Testis (tissue), 5 donors: ENCODE measurements at places on chromosomes 2 and 18.

DNA sequence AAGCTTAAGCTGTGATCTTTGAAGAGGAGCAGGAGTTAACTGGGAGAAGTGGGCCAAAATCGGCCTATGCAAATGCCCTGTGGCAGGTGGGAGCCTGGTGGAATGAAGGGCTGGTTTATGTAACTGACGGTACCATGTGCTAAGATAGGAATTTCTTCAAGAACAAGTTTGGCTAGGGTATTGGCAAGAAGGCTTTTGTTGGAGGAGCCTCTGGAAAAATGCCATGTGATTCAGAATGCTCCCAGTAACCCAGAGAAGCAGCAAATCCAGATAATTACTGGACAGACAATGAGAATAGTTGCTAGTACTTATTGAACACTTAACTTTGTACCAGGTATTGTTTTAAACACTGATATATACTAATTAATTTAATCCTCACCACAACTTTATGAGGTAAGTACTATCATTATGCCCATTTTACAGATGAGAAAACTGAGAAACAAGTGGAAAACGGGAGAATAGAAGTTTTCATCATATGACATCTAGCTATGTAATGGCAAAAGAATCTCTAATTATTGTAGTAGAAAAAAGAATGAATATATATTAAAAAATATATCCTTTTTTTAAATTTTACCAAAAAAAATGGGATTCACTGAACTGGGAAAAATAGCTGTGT lies 9.1 kb upstream of the FAM124B start:
- no peak for DNase-seq

GRCh38 chr2:55296393-55296792 lies 27.4 kb upstream of the MTIF2 start:
- DNase-seq: no peak

GRCh38 chr2:64707276-64707675 lies 53.6 kb upstream of the SERTAD2 start:
- DNase-seq: no peak

DNA sequence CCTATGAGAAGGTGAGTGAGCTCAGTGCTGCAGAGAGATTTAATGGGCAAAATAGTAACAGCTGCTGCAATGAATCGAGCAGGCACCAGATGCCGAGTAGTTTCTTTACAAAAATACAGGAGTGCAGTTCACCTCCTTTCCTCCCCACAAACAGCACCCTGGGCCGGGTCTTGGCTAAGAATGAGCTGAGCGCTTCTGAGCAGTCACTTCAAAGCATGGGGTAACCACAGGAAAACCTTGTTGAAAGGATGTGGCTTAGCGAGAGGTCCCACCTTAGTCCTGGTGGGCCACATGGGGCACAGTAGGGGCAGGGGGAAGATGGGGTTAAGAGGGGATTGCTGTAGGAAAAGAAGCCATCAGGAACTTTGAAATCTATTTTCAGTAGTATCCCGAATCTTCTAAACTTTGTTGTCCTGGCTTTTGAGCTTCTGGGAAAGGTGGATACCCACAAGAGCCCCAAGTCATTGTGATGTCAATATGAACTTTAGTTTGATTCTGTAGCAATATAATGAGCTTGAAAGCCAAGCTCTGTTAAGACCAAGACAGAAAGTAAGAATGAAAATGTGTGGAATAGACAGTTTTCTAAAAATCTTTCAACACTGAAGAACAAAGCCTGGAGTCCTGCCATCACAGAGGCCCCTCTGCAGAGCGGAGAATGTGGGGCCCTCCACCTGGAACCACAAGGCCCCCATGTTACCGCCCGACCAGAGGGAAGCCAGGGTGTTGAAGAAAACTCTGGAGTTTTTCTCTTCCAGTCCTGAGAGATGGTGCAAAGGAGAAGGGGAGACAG lies 101.0 kb upstream of the ZNF236 start:
- no peak for DNase-seq

GRCh38 chr18:44602380-44602779 lies 78.3 kb upstream of the SETBP1 start:
- DNase-seq: no peak

- DNase-seq: no peak
Measured at GRCh38 chr2:51018145-51018544, 13.8 kb downstream of the NRXN1 start.

GRCh38 chr18:46378126-46378863 lies 274.1 kb downstream of the HAUS1 start:
- DNase-seq: no peak

DNA sequence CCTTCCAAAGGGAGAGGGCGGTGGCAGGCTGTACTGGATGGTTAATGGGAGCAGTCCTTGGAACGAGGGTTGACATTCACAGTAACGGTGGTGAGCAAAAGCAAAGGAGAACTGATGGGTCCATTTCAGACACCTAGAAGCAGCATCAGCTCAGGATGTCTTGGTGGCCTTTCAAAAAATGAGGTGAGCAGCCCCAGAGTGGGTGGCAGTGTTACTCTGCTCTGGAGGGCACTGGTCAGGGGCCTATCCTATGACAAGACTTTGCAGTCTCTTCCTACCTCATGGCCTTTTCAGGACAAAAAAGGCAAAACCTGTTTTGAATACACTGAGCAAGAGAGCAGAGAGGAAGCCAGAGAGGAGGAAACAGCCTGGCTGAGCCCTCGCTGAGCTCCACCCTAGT lies 23.5 kb downstream of the CAPN14 start:
- DNase-seq: no peak

- DNase-seq: no peak
Measured at GRCh38 chr2:4110273-4110672, 406.9 kb downstream of the DCDC2C start.

DNA sequence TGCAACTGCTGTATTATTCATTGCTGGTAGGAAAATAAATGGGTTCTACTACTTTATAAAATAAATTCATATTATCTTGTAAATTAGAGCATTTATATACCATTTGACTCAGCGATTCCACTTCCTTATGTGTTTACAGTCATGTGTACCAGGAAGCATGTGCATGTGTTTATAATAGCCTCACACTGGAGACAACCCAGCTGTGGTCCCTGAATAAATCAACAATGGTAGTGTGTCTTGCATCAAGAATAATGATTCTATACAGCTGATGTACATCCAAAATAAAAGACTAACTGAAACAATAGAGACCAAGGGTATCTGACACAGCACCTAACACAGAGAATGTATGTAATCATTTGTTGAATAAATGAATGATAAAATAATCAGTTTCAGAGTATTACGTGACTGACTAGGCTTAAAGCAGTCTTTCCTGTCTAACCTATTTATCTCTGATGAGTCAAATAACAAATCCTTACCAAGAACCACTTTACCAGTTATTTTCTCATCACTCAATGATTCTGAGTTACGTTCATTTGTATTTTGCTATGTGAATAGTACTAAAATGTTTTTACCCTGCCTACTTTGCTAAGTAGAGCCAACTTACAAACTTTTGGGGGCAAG lies 216.8 kb downstream of the UBE2E3 start:
- no peak for DNase-seq

DNA sequence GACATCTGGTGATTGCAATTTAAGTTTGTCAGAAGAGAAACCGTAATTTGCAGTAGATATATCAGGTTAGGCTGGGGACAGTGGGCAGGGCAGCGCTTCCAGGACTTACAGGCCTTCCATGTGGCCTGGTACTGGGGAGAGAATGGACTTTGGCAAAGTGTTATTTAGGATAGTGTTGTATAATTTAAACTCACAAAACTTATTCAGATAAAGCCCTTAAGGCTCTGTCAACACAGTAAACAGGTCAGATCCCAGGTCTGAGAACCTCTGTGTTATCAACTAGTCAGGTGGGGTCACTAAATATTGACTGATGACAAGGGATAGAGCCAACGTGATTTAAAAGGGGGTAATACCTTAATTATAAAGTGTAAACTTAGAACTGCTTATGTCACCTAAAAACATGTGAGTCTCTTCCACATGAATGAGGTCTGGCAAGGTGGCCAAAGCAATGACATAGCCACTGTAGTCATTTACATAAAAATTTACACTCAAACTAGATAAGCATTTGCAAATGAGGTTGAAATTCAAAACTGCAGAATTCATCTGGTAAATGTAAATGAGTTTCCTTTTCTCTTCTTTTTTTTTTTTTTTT lies 80.2 kb upstream of the DNMT3A start:
- no peak for DNase-seq

DNA sequence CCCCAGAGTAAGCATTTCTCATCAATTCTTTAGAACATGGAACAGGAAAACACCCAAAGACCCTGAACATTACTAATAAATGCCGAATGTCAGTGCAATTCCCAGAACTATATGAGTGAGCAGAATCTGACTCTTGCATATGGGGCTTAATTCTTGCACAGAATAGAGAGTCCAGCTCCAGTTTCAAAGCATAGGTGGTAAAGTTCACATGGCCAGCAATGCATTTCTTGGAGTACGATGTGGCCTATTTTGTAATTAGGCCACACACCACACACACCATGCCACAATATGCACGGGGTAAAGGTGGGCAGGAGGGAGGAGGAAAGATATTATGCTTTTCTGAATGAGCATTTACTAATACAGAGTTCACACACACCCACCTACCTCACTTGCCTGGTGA lies 56.5 kb downstream of the PLA2R1 start:
- no peak for DNase-seq

DNA sequence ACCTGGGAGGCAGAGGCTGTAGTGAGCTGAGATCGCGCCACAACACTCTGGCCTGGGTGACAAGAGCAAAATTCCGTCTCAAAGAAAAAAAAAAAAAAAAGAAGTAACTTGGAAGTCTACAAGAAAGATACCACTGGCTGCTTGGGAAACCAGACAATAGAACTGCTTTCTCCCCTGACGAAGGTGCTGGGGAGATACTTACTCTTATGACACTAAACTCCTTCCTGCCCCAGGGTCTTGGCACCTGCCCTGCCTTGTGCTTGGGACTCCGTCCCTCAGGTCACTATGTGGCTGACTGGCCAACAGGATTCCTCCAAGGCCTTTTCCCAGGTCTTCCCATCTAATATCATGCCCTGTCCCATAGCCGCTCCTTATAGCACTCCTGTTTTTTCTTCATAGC lies 30.7 kb downstream of the INPP5D start:
- no peak for DNase-seq

DNA sequence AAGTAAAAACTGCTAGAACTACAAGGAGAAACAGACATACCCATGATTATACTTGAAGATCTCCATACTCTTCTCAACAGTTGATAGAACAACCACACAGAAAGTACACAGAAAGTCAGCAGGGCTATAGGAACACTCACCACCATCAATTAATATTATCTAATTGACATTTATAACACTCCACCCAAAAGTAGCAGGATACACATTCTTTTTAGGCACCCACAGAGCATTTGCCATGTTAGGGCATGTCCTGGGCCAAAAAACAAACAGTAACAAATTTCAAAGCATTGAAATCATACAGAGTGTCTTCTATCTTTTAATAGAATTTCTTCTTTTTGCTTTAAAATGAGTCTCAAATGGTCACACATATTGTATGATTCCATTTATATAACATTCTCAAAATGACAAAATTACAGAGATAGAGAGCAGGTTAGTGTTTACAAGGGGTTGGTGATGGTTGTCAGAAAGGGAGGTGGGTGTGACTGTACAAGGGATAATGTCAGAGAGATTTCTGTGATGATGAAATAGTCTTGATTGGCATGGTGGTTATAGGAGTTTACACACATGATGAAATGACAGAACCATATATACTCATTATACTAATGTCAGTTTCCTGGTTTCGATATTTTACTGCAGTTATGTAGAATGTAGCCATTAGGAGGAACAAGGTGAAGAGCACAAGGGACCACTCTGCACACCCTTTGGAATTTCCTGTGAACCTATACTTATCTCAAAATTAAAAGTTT lies 82.8 kb downstream of the NCK2 start:
- DNase-seq: no peak

- no peak for DNase-seq
Measured at GRCh38 chr2:233980955-233981561, 63.9 kb downstream of the TRPM8 start.

- no peak for DNase-seq
Measured at GRCh38 chr2:237279012-237279768, 134.8 kb downstream of the COL6A3 start.

GRCh38 chr2:120323807-120324399 lies 22.0 kb upstream of the INHBB start:
- no peak for DNase-seq

DNA sequence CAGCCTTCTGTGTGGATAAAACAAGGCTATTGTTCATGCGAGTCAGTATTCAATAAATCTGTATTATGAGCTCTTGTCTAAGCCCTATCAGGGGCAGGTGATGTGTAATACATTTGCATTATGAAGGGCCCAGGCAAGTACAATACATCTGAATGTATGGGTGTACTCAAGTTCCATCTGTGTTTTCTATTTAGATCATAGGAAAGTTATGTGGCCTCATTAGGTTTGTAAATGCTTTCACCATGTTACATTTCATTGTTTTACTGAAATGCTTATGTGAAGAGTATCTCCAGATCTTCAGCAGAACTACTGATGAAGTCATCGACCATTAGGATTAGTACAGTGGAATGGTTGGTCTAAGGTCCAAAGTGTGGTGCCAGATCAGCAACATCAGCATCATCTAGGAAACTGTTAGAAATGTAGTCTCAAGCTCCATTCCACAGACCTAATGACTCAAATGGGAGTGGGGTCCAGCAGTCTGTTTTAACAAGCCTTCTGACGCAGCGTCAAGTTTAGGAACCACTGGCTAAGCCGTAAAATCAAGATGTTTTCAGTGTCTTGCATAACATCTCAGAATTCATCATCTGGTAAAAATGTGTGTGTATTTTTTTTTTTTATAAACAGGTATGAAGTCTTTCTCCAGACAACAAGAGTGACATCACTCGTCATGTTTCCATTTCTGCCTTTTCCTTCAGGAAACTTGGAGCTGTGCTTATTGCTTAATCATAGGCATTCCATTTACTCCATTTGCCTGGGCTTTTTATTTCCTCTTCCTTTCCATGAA lies 80.5 kb downstream of the LYPD6 start:
- no peak for DNase-seq

DNA sequence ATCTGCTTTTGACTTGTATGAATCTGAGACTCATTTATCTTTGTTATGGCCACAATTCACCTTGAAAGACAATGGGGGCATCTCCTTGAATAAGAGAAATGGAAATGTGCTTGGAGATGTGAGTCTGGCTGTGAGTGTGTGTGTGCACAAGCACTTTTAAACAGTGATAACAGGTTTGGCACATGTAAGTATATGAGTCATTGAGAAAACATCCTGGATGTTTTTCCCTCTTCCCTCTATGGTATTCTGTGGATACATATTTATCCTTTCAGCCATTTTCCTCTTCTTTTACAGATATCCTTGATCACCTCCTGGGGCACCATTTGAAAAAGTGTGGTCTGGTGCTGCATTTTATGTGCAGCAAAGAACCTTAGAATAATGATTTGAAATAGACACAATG lies 317.3 kb upstream of the THUMPD2 start:
- no peak for DNase-seq

GRCh38 chr2:9281145-9281544 lies 74.5 kb downstream of the ASAP2 start:
- no peak for DNase-seq

- DNase-seq: no peak
Measured at GRCh38 chr2:183232161-183232865, 108.1 kb downstream of the NUP35 start.

DNA sequence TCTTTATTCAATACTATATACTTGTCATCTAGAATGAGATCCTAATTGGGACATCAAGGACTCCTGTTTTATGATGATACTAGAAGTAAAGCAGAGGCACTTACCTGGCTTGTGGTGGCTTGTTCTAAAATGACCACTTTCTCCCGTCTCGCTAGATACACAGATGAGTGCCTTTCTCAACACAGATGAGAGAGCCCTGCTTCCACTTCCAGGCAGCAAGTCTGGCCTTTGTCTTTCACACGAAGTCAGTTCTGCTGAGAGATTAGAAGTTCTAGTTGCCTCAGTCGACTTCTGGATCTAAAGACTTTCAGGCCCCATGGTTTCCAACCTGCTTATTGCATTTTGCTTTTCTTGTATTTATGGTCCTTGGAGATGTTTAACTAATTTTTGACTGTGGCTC lies 70.3 kb downstream of the PPP1R1C start:
- no peak for DNase-seq
